ENCODE measurements at places on chromosomes 12 and 14. TPM values are rescaled to one million over a fixed set of nuclear protein-coding genes. Genes with fewer than 3 reads are reported as not detected.

CABP1 gene
- 0.45 TPM for total RNA-seq

TAS2R14 gene
- 5.7 TPM for total RNA-seq

TRIM9 gene
- total RNA-seq, result 0.14 TPM

TMPRSS12 gene
- total RNA-seq, result not detected

RAB5B gene
- total RNA-seq, result 79.4 TPM

RNASE2 gene
- total RNA-seq, result not detected

CD4 gene
- 1.8 TPM for total RNA-seq

SALL2 gene
- 3.3 TPM for total RNA-seq

TMEM233 gene
- not detected for total RNA-seq

EP400 gene
- 48.0 TPM for total RNA-seq

KRT4 gene
- not detected for total RNA-seq

PTGER2 gene
- total RNA-seq, result 0.49 TPM

INSM2 gene
- not detected for total RNA-seq

C12orf50 gene
- 0.16 TPM for total RNA-seq

DCN gene
- total RNA-seq, result 0.75 TPM

MAPK1IP1L gene
- 108 TPM for total RNA-seq

FBXL14 gene
- 10.0 TPM for total RNA-seq

KRT73 gene
- not detected for total RNA-seq

CD27 gene
- not detected for total RNA-seq

OTUB2 gene
- total RNA-seq, result 3.7 TPM

CBLN3 gene
- total RNA-seq, result 3.1 TPM

RNASE7 gene
- 87.2 TPM for total RNA-seq

CLSTN3 gene
- total RNA-seq, result 15.8 TPM

LIN7A gene
- under 0.01 TPM for total RNA-seq

CDC42BPB gene
- total RNA-seq, result 82.5 TPM

C12orf56 gene
- total RNA-seq, result 0.26 TPM

PRR13 gene
- 148 TPM for total RNA-seq

ADAM20 gene
- 1.9 TPM for total RNA-seq

INHBC gene
- total RNA-seq, result not detected

HOXC6 gene
- 10.9 TPM for total RNA-seq

WNT1 gene
- total RNA-seq, result not detected
